Stimulated activated CD8-positive, alpha-beta memory T cell treated with anti-CD3 and anti-CD28 coated beads, Interleukin-15, amount 100 ng/mL, for 48 hours (primary cell): ENCODE measurements at places on chromosomes 3 and 15.

- DNase-seq = no peak
Observed at GRCh38 chr15:81323559-81323943, 390 bp downstream of the STARD5 start.

DNA sequence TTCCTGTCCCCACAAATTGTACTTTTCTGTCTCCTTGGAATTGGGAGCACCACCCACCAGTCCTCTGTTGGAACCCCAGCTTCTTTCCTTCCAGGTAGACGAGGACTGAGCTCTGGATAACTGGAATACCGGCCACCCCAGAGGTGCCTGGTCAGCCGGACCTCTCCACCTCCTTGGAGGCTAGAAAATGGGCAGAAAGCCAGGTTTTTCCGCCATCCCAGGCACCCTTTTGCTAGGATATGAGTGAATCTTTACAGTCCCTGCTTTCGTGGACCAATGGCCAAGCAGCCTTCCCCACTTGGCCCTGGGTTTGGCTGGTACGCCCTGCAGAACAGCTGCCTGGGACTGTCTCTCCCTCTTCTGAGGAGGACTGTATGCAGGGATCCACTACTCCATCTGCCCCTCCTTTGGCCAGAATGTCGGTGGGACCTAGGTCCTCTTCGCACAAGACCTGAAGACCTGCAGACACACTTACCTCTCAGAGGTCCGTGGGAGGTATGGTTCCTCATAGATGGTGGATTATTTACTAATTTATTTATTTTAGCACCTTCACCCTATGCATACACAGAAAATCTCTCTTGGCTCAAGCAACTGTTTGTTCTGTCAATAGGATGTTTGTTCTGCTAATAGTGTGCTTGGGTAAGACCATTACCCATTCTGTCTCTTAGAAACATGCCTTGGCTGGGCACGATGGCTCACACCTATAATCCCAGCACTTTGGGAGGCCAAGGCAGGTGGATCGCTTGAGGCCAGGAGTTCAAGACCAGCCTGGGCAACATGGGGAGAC, 8.6 kb upstream of the CHAC1 start:
- no peak for DNase-seq

GRCh38 chr15:58348095-58348812, 83.5 kb upstream of the LIPC start:
- DNase-seq = no peak

GRCh38 chr15:73951601-73952000, 25.3 kb downstream of the LOXL1 start:
- no peak for DNase-seq

GRCh38 chr15:73572296-73572695, 60.9 kb downstream of the NPTN start:
- no peak for DNase-seq
